Activated CD8-positive, alpha-beta memory T cell treated with anti-CD3 and anti-CD28 coated beads for 1 hour (primary cell): ENCODE measurements at places on chromosomes 3 and 15.

GRCh38 chr3:150450916-150451315, 42.8 kb downstream of the TSC22D2 start:
- no peak for DNase-seq

DNA sequence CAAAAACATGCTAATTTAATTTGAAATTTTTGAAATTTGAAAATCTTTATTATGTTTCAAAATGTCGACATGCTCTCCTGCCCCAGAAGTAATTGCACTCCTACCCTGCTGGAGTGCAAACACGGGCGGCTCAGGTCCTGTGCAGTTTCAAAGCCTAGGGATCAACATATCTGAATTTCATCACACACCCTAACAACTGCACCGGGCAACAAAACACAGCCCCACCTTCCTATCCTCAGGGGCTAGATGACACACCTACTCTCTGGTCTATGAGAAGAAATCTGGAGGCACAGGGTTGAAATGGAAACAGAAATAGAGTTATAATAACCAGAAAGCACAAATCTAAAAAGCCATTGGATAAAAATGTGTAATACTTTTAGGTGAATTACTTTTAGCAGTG, 61.4 kb downstream of the BFSP2 start:
- DNase-seq: no peak

DNA sequence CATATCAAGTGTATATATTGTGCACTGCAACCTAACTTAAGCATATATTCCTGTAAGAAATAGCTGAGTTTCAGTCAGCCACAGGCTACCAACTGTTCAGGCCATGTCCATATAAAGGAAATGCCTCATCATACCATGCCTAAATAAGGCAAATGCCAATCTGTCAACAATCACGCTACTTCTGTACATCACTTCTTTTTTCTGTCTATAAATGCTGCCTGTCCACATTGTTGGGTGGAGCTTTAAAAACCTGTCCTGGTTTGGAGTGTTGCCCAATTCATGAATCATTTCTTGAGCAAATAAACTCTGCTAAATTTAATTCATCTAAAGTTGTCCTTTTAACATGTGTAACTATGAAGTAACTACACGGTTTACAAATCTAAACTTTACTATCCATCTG, 1091.9 kb downstream of the NSUN3 start:
- no peak for DNase-seq

DNA sequence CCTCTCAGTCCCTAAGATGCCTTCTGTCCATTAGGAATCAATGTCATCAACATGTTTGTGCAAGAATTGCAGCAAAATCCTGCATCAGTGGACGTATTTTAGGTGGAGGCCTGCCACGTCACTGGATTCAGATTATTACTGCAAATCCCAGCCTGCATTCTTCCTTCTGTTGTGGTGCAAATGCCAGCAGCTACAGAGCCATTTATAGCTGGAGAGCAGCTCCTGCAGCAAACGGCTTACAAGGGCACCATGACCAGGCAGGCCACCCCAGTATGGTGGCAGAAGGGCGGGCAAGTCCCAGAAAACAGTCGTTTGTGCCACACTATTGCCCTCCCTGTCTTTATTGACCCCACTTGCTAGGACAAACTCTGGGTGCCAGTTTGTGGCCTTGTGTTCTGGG, 74.7 kb downstream of the SNRK start:
- no peak for DNase-seq

DNA sequence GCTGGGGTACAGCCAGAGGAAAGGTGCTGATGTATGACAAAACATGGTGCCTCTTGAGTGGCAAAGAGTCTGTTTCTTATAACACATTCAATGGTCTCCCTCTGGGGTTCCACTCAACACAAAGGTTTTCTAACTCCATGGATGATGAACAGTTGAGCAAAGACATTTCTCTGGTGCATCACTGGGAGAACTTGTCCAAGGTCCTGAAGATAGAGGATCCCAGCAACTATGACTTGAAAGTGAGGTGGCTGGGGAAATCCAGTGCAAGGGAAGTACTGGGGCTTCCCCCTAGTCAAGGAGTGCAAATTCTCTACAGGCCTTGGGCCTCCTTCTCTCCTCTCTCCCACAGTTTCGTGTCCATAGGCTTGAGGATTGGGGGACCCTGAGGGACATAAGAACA, 431.1 kb downstream of the WDR72 start:
- no peak for DNase-seq

- DNase-seq: no peak
Measured at GRCh38 chr3:96813820-96814650, at the start of gene EPHA6. Gene EPHA6, plus strand, starts transcription at chr3:96814594.

- DNase-seq: no peak
Measured at GRCh38 chr3:147729641-147730040, 320.5 kb downstream of the ZIC1 start.

DNA sequence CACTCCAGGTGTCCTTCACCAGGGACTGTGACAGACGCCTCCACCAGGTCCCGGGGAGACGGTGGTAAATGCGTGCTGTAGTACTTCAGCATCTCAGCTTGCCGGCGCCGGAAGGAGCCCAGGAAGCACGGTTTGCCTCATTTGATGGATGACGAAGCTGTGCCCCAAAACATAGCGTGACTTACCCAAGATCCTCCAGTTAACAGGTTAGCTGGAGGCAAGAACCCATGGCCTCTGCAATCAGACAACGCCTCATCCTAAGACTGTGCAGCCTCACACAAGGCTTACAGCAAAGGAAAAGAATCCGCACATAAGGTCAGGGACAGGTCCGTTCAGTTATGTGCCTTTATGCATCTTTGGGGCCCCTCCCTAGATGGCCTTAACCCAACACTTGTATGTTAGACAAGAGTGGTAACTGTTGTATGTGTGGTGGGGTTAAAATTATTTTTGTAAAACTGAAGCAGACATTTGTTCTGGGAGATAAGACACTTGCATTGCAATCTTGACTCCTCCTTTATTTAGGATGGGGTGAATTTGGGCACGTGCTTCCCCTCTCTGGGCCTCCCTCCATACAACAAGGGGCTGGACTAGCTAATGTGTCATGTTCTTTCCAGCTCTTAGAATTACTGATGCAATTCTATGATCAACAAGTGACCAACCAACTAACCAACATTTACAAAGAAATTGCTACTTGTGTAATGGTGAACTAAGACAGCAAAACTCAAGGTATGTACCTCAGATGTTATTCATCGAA, 39.4 kb downstream of the VGLL4 start:
- DNase-seq: no peak

GRCh38 chr3:123449102-123449996, 459 bp upstream of the ADCY5 start:
- no peak for DNase-seq

DNA sequence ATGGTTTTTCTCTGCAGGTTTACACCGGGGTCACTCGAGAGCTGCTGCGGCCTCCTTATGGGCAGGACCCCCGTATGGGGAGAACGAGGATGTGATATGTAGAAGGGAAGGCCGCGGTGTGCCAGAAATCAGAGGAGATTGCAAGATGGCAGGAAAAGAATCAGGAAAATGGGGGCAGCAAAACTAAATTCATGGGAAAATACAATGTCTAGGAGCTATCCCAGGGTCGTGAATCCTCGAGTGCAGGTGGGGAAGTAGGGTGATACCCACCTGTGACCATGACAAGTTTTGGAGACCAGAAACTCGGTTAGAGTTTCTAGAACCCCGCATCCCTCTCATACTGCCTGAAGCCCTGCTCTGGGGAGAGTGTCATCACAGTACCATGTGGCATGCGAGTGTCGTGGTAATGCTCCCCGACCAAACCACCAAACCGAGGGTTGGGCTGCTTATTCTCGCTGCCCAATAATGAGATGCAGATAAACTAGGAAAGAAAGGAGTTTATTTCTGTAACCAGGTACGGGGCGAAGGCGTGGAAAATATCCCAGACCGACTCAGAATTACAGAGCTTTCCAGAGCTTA, 781 bp downstream of the TRNT1 start:
- DNase-seq: no peak

- DNase-seq: no peak
Measured at GRCh38 chr3:184562878-184563560, 1.4 kb downstream of the EPHB3 start.

GRCh38 chr3:186259612-186260383, 102.2 kb downstream of the DGKG start:
- DNase-seq: no peak

DNA sequence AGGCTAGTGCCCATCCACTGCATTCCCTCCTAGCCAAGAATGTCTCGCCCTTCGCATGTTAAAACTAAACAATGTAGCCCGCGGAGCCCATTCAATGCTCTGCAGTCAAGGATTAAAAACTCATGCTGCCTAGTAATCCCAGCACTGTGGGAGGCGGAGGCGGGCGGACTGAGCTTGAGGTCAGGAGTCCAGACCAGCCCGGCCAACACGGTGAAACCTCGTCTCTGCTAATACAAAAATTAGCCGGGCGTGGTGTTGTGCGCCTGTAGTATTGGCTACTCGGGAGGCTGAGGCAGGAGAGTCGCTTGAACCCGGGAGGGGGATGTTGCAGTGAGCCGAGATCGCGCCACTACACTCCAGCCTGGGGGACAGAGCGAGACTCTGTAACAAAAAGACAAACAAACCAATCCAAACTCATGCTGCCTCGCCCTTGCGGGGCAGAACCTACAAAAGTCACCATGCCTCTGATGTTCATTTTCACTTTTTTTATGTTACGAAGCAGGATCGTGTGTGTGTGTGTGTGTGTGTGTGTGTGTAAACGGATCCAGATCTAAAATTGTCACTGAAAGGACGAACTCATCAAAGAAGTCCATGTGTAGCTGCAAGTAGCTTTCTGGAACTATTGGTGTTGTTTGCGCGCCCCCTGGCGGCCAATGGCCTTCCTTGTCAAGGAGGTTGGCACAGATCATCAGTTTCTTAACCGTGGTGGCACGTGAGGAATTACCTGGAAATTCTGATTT, 54.8 kb upstream of the SPESP1 start:
- DNase-seq: peak; percentile 81

DNA sequence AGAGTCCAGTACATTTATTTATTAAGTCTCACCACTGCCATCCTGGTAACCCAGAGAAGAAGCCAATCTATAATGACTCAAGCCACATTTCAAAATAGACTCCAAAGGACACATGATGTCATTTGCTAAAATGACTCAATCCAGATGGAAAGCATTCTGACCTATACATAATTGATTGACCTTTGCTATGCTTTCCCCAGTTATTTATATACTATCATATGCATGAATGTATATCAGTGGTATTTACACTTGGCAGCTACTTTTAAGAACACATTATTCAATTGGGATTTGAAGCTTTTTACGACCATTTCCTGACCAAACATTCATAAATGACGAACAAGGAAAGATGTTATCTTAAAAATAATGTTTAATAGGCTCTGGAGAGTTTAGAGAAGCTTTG, 297.2 kb downstream of the FHIT start:
- DNase-seq: no peak

DNA sequence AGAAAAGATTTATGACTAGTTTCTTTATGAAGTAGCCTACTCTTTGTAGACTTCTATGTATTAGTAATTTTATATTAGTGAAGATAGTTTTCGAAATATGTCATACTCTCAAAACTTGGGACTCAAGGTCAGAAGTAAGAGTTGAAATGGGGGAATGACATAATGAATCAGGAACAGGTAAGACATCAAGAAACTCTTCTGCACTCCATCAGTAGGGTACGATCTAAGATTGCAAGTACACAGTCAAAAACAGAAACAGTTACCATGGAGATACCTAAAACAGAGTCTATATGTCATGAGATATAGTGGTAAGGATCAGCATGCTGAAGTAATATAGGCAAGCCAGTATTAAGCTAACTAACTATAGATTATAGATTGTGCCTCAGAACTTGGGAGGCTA, 187.0 kb upstream of the MLF1 start:
- no peak for DNase-seq

GRCh38 chr3:21785765-21786437, 34.9 kb upstream of the ZNF385D start:
- DNase-seq: no peak

DNA sequence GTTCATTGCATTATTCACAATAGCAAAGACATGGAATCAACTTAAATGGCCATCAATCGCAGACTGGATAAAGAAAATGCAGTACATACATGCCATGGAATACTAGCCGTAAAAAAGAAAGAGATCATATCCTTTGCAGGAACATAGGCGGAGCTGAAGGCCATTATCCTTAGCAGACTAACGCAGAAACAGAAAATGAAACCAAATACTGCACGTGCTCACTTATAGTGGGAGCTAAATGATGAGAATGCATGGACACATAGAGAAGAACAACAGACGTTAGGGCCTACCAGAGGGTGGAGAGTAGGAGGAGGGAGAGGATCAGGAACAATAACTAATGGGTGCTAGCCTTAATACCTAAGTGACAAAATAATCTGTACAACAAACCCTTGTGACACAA, 57.9 kb downstream of the RASA2 start:
- DNase-seq: no peak

- no peak for DNase-seq
Measured at GRCh38 chr3:72152551-72153476, 367.9 kb upstream of the PROK2 start.

GRCh38 chr3:168053115-168053514, 42.6 kb downstream of the GOLIM4 start:
- DNase-seq: no peak

- DNase-seq: no peak
Measured at GRCh38 chr3:65408531-65409175, 630.1 kb downstream of the MAGI1 start.

DNA sequence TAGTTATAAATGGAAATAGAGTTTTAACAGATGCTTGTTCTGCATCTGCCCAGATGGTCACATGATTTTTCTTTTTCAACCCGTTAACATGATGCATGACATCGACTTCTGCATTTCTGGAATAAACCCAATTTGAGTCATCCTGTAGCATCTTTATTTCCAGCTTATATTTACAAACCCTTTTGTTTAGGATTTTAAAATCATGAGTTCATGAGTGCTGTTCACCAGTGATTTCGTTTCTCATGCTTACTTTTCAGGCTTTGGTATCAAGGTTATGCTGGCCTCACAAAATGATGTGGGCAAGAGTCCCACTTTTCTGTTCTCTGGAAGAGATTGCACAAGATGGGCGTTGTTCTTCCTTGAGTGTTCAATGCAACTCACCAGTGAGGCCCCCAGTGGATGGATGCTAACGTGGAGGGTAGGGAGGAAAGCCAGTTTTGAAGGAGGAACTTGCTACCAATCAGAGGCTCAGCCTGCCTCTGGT, 5.2 kb downstream of the HRH1 start:
- no peak for DNase-seq

DNA sequence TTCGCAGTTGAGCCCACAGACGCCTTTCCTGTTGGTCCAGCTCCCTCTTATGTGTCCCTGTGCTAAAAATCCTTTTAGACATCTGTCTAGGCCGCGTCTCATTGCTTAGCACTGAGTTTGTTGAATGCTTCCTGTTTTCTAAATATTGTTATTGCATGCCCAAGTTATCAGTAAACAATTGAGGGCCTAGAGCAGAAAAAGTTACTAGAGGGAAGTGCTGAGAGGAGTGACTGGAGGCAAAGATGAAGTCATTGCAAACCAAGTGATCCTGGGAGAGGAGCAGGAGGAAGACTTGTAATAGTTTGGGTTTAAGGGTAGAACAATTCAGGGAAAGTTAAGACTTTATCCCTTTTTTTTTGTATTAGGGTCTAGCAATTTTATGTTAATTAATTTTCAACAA, 88.1 kb downstream of the DCUN1D1 start:
- DNase-seq: no peak

- DNase-seq: no peak
Measured at GRCh38 chr3:52721002-52721729, 15.3 kb downstream of the SPCS1 start.
